Upper lobe of right lung (tissue), 1 donor: ENCODE measurements at places on chromosomes 4 and X. TPM values are rescaled to one million over a fixed set of nuclear protein-coding genes. Genes with fewer than 3 reads are reported as not detected.

The GABRG1 gene
- not detected for total RNA-seq

The VBP1 gene
- 33.9 TPM for total RNA-seq

The CT45A3 gene
- 0.58 TPM for total RNA-seq

The AWAT1 gene
- total RNA-seq = not detected

The NCAPG gene
- total RNA-seq = 0.84 TPM

The TAF7L gene
- not detected for total RNA-seq

DNA sequence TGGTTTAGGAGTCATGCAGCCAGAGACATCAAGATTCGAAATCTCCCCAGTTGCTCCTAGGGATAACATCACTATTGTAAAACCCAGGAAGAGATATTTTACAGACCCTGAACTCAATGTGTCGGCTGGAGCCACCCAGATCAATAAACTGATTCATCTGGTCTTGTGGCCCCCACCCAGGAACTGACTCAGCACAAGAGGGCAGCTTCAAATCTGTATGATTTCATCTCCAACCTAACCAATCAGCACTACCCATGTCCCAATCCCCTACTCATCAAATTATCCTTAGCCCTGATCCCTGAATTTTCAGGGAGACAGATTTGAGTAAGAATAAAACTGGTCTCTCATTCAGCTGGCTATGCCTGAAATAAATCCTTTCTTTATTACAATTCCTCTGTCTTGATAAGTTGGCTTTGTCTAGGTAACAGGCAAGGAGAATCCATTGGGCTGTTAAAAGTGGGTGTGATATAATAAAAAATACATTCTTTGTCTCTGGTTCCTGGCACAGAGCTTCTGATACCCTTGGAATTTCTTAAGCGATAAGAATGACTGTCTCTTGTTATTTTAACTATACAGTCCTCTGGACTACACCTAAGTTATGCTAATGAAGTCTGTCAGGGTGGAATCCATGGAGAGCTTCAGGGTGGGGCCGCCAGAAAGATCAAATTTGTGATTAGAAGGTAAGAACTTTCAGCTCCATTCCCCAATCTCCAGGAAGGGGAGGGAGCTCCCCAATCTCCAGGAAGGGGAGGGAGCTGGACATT, 44.3 kb upstream of the TNIP3 start:
- no peak for DNase-seq

GRCh38 chr4:3786196-3786869, 20.1 kb downstream of the ADRA2C start:
- DNase-seq = no peak

DNA sequence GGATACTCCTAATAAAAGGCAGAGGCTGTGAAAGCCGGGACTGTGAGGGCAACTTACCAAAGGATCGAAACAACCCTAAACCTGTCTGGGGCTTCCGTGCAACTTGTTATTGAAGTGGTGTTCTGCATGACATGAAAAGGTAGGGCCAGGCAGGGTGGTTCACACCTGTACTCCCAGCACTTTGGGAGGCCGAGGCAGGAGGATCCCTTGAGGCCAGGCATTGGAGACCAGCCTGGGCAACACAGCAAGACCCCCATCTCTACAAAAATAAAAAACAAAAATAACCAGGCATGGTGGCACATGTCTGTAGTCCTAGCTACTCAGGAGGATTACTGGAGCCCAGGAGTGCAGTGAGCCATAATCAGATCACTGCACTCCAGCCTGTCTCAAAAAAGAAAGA, 12.3 kb downstream of the CASP3 start:
- DNase-seq = no peak

- DNase-seq = no peak
Measured at GRCh38 chr4:152255437-152255836, 280.5 kb downstream of the FBXW7 start.

GRCh38 chr4:53196882-53197771, 168.7 kb downstream of the SCFD2 start:
- no peak for DNase-seq

- DNase-seq = no peak
Measured at GRCh38 chr4:185573651-185574199, 38.4 kb upstream of the PDLIM3 start.

- no peak for DNase-seq
Measured at GRCh38 chr4:112523008-112523721, 7.2 kb upstream of the NEUROG2 start.

DNA sequence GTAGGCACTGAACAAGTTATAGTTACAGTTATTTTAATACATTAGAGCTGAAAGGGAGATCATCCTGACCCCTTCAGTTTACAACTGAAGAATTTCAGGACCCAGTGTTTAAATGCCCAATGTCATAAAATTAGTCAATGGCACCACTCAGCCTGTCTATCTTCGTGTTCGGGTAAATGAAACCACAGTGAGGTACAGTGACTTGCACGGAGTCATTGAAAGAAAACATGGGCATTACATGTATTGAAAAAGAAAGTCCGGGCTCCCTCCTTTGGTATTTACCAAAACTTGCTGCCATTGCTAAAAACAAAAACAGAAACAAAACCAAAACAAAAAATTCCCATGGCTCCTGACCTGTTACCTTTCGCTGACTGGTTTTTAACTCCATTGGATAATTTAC, 131.7 kb downstream of the SH2D1A start:
- DNase-seq = no peak

- no peak for DNase-seq
Measured at GRCh38 chrX:9847071-9847470, 60.8 kb downstream of the SHROOM2 start.

DNA sequence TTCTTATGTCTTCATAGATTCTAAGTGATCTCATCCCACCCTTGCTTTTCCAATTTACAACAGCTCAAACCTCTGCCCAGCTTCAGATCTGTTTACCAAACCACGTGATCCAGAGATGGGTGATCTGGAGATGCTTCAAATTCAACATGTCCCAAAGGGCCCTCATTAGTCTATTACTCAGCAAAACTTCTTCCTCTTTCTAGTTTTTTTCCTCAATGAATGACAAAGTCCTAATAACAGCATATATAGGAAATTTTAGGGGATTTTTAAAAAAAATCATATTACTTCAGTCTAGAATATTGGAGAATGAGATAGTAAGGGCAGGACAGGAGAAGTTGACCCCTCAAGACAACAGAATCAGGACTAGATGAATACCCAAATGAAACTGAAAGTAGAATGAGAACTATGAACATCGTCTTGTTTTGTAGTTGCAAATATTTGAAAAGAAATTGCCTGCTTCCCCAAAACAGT, 127.1 kb downstream of the CFAP299 start:
- DNase-seq = no peak

GRCh38 chrX:122572461-122572860, 611.6 kb upstream of the GRIA3 start:
- DNase-seq = no peak

- no peak for DNase-seq
Measured at GRCh38 chr4:122959981-122960610, 37.7 kb upstream of the NUDT6 start.
